ENCODE measurements at places on chromosomes 1 and 21. TPM values are rescaled to one million over a fixed set of nuclear protein-coding genes. Genes with fewer than 3 reads are reported as not detected.

Gene CCDC24
- total RNA-seq, result 8.0 TPM

Gene MINDY1
- total RNA-seq, result 2.6 TPM

Gene ADGRB2
- 4.9 TPM for total RNA-seq

Gene PIK3R3
- total RNA-seq, result 1.3 TPM

Gene TRPM2
- 6.7 TPM for total RNA-seq

Gene GBP6
- total RNA-seq, result not detected

Gene MYOM3
- total RNA-seq, result 6.7 TPM

Gene CYP4A22
- not detected for total RNA-seq
